ENCODE measurements at places on chromosomes 3 and 15.

- no peak for DNase-seq
Measured at GRCh38 chr3:166864473-166865467, 515.3 kb downstream of the ZBBX start.

- no peak for DNase-seq
Measured at GRCh38 chr3:63880653-63881052, 17.0 kb downstream of the ATXN7 start.

- DNase-seq = no peak
Measured at GRCh38 chr3:186167646-186168395, 58.9 kb upstream of the ETV5 start.

GRCh38 chr3:57060089-57060821 lies at the start of gene SPATA12:
Gene SPATA12 (plus strand): TSS chr3:57060664. CDS start chr3:57073695, 13,031 bp downstream.
- DNase-seq = no peak

DNA sequence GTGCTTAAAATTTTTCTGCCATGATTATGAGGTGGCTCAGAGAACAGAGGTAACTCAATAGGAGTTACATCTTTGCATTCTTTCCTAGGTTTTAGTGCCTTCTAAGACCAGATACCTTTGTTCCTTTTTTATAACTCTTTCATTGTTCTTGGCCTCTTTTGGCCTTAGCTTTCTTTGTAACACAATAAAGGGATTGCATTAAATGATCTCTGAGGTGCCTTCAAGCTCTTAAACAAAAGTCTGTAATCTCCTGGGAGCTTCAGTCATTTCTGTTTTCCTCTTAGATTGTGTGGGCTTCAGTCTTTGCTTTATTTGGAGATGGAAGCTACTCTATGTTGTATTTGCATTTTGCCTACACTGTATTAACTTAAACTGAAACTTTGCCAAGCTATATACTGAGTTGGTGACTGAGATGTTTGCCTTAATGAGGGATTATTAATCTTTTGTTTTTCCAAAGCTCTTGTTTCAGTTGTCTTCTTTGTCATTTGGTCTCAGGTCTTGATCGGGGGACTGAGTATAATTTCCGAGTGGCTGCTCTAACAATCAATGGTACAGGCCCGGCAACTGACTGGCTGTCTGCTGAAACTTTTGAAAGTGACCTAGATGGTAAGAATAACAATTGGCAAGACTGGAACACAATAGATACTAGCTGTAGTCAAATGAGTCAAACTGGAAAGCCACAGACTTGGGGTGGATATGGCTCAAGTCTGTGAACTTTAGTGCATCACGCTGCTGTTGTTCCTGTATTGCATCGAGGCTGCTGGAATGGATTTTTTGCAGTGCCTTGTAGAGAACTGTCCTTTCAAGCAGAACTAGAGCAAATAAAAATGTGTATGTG lies 110.3 kb downstream of the HCN4 start:
- no peak for DNase-seq

- DNase-seq = no peak
Measured at GRCh38 chr15:90053685-90054466, 48.4 kb downstream of the IDH2 start.

- no peak for DNase-seq
Measured at GRCh38 chr3:165346503-165346902, 150.3 kb upstream of the SLITRK3 start.

GRCh38 chr3:37956723-37957538 lies 33.7 kb upstream of the VILL start:
- DNase-seq = no peak

DNA sequence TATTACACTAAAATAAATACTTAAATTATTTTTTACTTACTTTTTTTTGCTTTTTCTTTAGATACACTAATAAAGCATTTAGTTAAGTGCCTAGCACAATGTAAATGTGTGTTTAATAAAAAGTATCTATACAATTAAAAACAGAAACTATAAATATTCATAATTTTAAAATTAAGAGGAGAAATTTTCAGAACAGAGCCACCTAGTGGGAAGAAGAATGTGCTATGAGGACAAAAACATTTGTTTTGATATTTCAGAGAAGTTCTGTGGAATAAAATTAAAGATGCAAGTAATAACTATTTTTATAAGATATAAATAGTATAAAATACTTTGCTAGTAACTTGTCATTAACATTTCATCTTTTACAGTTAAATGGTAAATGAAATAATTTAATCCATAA lies 33.6 kb upstream of the PLSCR5 start:
- DNase-seq = no peak

DNA sequence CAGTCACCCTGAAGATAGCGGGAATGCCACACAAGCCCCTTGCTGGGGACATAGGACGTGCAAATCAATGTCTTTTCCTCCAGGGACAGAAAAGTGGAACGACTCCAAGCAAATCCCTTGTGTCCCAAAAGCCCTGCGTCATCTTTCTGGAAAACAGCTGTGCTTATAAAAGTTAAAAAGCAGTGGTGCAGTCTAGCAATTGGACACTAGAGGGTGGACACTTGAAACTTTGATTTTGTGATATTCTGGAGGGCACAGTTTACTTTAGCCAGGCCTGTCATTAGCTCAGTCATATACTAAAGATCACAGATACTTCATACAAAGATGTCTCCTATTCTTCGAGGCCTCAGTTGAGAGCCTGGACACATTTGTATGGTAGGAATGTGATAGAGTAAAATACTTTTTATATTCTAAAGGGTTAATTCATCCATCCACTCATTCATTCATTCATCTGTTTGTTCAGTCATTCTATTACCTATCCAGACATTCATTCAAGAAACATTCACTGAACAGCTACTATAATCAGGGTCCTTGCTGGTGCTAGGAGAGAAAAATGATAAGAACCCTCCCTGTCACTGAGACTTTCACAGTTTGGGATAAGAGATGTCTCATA lies 63.8 kb upstream of the ANKRD34C start:
- DNase-seq = no peak

GRCh38 chr3:197023241-197023997 lies 6.2 kb downstream of the MELTF start:
- no peak for DNase-seq

GRCh38 chr3:31004025-31004678 lies 109.7 kb upstream of the GADL1 start:
- DNase-seq = no peak

DNA sequence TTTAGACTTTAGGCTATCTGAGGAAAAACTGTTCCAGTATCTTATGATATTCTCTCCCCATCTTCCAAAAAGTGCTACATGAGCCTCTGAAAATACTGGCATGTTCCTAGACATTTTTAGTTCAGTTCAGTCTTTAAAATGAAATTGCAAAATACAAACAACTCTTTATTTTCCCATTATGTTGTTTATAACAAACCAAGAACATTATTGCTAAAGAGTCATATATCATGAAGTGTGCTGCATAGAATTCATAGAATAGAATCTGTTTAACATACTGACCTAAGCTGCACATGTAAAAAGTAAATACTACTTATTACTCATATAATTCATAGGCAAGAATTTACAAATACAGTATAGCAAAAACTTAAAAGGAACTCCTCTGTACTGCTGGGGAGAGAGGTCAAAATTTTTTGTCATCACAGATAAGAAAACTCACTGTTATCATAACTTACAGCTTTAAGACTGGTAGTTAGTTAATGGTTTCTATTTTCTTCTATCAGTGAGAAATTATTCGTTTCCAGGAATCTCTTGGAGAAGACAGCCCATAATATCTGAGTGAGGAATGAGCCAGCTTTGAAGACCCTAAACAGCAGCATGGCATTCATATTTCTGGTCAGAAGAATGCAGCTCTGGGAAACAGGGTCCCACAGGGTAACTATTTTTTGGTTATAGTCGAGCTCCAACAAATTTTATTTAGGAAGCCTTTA lies 32.2 kb downstream of the FILIP1L start:
- no peak for DNase-seq

GRCh38 chr3:59460068-59460467 lies 410.2 kb upstream of the CFAP20DC start:
- DNase-seq = no peak

GRCh38 chr15:34654625-34655024 lies 71.2 kb upstream of the GOLGA8B start:
- DNase-seq = no peak

- no peak for DNase-seq
Measured at GRCh38 chr3:147301781-147302180, 104.6 kb downstream of the ZIC4 start.

GRCh38 chr15:67296188-67296587 lies 41.6 kb downstream of the IQCH start:
- DNase-seq = no peak

GRCh38 chr3:94082391-94082937 lies 19.6 kb downstream of the NSUN3 start:
- peak; percentile 55 for DNase-seq

DNA sequence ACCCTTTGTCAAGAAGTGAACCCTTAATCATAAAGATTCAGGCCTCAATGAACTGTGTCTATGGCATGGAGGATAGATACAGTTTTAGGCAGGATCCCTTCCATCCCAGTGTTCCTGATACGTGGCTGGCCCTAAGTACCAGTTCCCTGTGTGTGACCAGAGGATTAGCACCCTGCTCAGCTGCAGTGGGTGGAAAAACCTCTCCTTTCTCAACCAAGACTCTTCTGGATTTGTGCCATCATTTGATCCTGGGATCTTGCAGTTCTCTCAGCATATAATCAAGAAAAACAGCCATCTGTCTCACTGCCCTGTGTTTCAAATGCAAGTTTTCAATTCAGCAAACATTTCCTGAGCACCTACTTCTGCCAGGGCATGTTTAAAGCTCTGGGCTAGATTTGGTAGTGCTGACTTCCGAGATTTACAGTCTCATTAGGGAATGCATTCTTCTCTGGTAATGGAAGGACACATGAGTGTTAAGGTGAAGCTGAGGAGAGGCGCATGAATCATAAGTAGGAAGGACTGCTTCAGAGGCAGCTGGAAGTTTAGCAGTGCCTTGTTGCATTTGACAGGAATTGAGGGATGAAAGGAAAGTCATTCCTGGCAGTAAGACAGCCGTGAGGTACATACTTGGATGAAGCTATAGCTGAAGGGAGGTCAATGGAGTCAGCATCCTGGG lies 388.3 kb downstream of the MFSD1 start:
- DNase-seq = no peak

DNA sequence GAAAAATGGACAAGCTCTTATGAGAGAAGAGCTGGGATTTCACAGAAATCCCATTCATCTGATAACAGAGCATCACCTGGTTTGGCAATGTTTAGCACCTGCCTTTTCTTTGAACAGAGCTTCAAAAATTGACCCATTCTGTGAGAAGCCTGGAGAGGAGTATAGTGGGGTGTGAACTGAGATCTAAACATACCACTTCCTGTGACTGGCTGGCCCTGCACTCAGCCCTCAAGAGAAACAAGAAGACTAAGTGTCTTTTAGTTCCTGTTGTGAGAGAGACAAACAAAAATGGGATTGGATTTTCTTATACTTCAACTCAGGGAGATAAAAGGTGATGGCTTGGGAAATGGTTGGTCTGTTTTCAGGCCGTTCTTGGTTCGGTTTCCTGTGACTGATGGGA lies 1060.2 kb downstream of the ROBO1 start:
- DNase-seq = no peak

DNA sequence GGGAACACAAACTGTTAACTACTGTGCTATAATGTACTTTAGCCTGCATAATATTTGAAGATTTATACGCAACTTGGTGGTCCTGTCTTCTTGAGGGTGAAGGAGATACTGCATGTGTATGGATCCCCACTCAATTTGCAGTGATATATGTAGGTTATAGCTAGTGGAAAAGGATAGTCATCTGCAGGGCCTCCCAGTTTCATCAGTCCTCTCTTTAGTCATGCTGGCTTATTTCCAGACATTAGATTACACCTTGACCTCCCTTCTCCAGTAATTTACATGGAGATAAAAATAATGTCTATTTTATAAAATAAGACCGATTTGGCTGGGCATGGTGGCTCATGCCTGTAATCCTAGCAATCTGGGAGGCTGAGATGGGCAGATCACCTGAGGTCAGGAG lies 3.7 kb downstream of the NR1D2 start:
- no peak for DNase-seq

- no peak for DNase-seq
Measured at GRCh38 chr3:131535596-131535995, 32.8 kb upstream of the MRPL3 start.

GRCh38 chr3:173588556-173588955 lies 191.0 kb downstream of the NLGN1 start:
- no peak for DNase-seq

GRCh38 chr15:34783431-34783830 lies 11.9 kb downstream of the ACTC1 start:
- no peak for DNase-seq

- DNase-seq = no peak
Measured at GRCh38 chr15:81407718-81408117, 33.7 kb upstream of the TMC3 start.

DNA sequence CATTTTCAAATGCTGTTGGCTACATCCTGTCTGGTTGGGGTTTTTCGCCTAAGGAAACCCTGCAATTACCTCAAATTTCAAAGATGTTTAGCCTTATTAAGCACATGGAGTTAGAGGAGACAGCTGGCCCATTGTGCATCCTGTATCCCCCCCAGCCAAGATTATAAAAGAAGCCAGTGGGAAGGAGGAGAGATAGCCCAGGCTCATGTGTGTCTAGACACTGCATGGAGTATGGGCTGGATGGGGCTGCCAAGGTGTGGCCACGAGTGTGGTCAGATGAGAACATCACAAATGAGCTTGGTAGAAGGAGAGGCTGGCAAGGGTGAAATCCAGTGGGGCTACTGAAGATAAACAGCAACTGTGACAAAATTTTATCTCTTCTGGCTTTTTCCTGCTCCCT lies 270.0 kb upstream of the TBC1D5 start:
- DNase-seq = no peak

- DNase-seq = no peak
Measured at GRCh38 chr3:46468753-46469600, 4.3 kb upstream of the LTF start.

DNA sequence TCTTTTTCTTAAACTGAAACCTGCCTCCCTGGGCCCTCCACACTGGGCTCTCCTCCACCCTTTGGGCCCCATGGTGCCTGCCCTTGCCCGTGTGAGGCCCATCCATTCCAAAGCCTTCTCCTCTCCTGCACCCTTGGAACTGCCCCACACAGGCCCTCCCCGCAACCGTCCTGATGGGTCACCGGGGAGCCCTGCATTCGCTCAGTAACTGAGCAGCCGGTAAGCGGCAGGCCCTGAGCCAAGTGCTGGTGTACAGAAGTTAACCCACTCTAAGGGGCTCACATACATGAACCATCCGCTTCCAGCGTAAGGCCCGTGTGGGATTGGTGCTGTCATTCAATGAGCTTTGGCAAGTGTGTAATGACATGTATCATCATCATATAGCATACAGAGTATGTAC lies 5.4 kb upstream of the LRRC15 start:
- no peak for DNase-seq

DNA sequence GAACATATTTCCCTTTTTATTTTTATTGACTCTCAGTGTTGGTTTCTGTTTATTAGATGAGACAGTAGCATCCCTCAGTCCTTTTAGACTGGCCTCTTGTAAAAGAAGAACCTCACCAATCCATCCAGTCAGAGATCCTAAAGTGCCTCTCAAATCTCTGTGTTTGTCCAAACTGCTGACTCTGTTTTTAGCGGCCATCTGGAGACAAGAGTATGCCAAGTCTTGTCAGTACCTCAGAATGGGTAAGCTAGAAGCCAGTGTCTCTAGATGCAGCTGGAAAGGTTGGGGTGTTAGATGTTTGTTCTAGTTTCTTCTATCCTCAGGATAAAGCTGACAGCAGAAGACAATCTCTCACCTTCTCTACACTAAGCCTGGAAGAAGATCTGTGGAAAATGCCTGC lies 537.7 kb upstream of the ZNF385D start:
- no peak for DNase-seq
